ENCODE measurements at places on chromosomes 2 and 18. TPM values are rescaled to one million over a fixed set of nuclear protein-coding genes. Genes with fewer than 3 reads are reported as not detected.

DNA sequence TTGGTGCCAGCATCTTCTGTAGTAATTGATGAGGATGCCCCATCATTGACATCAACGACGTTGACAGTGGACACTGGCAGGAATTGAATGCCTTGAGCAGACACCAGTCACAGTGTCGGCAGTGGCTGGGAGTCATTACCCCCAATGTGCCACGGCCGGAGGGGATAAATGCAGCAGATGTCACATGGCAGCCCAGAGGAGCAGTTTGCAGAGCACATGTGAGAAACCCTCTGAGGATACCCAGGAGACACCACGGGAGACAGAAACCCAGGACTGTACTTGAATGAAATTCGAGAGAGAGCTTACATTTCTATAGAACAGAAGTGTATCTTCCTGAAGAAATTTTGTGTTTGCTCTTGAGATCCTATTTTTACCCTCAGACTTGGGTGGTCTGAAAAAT lies 409.1 kb upstream of the TNP1 start:
- no peak for DNase-seq

- DNase-seq = no peak
Measured at GRCh38 chr2:215966951-215967350, 46.4 kb downstream of the MREG start.

The FRZB gene
- total RNA-seq = 1.4 TPM

DNA sequence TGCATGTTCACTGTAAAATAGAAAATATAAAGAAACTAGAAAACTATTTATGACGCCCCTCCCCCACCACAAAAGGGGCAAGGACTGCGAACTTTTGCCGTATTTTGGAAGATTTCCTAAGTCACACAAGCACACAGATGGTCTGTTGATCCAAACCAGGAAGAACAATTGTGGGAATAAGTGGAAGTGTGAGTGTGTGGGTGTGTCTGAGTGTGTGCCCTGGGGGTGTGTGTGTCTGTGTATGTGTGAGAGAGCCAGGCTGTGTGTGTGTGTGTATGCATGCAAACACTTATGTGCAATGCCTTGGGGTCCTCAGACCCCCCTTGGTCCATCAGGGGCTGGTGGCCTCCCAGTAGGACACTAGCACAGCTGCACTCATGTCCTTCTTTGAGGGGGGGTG lies 43.1 kb downstream of the HPCAL1 start:
- DNase-seq = no peak

Data from Right ventricle myocardium superior (tissue), 1 donor.